Stimulated activated CD8-positive, alpha-beta memory T cell treated with anti-CD3 and anti-CD28 coated beads, Interleukin-2, amount 100 ng/mL, for 1 hour (primary cell): ENCODE measurements at places on chromosomes 3 and 15.

DNA sequence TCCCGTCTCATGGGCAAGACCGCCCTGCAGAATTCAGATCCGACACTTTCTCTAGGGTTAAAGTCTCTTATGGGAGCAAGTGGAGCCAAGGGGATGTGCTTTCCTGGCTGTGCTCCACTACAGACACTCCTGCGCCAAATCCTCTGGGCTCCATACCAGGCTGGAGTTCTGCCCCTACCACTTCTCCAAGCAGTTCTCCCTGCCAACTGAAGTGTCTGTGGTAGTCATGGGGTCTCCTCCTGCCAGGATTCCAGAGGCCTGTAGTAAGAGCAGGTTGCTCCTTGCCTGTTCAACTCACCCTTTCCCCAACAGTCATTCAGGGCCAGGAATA is 403.2 kb downstream of the GRM7 start:
- no peak for DNase-seq

GRCh38 chr15:66720206-66721010 is 18.4 kb downstream of the SMAD6 start:
- DNase-seq: no peak

GRCh38 chr15:66891776-66892175 is 173.6 kb upstream of the SMAD3 start:
- DNase-seq: no peak

DNA sequence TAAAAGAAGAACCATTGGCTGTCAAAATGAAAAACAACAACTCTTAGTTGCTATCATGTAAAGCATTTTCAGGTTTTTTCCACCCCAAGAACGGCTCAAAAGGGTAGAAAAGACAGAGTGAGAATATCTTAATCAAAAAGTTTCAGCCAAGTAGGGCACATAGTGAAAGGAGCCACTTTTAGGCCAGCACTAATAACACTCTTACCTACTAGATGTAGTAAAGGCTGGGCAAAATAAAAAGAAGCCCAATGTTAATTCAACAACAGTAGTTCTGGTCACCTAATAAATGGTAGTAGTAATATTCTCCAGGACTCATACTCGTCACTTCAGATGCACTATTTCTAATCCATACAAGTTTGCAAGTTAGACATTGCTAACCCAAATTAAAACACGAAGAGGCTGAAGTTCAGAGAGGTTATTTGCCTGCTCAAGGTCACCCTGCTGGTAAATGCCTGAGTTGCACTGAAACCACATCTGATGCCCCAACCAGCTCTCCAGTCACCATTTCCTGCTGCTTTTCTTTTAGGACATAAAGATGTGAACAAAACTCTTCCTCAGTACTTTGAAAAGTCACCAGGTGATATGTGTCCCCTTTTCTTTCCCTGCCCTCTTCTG is 7.5 kb downstream of the GOLIM4 start:
- DNase-seq: no peak

DNA sequence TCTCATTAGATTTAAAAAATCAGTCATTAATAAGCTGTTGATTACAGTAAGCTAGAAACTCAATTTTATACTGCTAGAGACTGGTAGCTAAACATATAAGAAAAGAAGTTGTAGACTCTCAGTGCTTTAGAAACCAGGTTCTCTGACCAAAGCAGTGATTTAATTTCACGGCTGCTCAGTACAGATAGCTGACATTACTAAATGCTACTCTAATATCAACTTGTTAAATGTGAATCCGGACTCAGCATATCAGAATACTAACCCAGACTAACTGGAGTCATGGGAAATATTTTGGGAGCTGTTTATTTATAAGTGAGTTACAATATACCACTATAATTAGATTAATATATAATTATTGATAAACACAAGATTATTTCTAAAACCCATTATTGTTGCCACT is 80.4 kb downstream of the NEDD4 start:
- DNase-seq: no peak

DNA sequence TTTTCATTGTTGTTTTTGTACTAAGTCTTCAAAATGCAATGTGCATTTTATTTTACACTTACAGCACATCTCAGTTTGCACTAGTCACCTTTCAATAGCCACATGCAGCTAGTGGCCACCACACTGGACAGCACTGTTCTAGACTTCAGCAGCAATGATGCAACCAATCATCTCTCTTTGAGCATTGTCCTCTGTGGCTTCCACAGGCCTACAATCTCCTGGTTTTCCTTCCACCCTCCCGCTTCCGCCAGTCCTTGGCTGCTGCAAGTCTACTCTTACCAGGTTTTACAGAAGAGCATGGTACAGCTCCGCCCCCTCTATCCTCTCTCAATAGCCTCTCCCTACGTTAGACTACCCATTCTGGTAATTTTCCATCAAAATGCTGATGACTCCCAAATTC is 25.1 kb upstream of the FSIP1 start:
- no peak for DNase-seq

GRCh38 chr15:92383519-92384324 is 10.0 kb upstream of the ST8SIA2 start:
- no peak for DNase-seq
